ENCODE measurements at places on chromosomes 6 and 20.

DNA sequence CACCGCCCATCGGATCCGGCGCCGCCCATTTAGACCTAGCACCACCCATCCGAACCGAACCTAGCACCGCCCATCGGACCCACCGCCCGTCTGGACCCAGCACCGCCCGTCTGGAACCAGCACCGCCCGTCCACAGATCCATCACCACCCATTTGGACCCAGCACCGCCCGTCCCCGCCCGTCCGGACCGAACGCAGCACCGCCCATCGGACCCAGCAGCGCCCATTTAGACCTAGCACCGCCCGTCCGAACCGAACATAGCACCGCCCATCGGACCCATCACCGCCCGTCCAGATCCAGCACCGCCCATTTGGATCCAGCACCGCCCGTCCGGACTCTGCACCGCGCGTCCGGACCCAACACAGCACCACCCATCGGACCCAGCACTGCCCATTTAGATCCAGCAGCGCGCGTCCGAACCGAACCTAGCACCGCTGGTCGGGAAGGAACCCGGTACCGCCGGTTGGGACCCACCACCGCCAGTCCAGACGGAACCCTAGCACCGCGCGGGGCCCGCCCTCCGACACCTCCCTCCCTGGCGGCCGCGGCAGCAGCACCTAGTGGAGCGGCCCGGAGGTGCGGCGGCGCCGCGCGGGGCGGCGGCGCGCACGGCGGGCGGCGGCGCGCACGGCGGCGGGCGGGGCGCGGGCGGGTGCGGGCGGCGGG lies 348 bp upstream of the AFDN start:
- DNase-seq = peak; percentile 37

GRCh38 chr6:43444582-43444981 lies 10.8 kb downstream of the DLK2 start:
- DNase-seq = no peak

DNA sequence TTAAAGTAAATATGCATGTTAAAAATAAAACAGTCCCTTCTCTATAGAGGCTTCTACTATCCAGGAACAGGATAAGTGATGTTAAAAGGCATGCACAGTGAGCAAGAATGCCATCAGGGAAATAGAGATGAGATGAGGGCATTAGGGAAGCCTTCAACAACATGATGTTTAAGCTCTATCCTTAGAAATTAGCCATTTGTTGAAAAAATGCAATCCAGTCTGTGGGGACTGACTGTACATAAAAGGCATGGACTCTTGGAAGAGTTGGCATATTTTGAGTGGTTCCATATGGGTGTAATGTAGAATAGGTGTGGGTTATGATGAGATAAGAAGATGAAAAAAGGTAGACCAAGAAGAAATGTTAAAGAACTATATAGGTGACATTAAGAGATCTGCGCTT lies 5.8 kb downstream of the KIAA0319 start:
- DNase-seq = no peak

- DNase-seq = no peak
Measured at GRCh38 chr6:84770521-84770920, 6.1 kb upstream of the TBX18 start.

- no peak for DNase-seq
Measured at GRCh38 chr20:61957961-61958715, 107.5 kb downstream of the TAF4 start.

- DNase-seq = no peak
Measured at GRCh38 chr6:1297746-1298145, 14.2 kb upstream of the FOXQ1 start.

DNA sequence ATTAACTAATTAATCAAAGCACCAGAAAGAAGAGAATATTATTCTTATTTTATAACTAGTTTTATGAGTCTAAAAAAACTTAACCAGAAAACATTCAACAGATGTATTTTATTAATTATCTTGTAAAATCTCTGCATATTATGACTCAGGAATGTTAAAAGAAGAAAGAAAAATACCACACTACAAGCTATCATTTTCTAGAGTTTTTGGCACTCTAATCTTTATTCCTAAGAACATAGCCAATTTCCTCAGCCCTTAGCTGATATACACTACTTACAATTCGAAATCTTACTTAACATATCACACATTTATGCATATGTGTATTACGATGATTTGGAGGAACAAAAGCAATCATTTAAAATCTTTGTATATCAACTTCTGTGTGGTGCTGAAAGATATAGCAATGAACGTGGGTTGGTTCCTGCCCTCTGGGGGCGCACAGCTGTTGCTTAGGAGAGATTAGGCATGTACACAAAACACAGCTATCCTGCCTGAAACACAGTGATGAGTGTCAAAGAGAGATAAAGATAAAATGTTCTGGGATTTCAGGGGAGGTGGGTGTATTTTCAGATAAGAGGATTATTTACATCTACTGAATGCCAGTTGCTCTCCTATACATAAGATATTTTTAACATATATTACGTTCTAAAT lies 404.5 kb downstream of the SYNE1 start:
- no peak for DNase-seq

DNA sequence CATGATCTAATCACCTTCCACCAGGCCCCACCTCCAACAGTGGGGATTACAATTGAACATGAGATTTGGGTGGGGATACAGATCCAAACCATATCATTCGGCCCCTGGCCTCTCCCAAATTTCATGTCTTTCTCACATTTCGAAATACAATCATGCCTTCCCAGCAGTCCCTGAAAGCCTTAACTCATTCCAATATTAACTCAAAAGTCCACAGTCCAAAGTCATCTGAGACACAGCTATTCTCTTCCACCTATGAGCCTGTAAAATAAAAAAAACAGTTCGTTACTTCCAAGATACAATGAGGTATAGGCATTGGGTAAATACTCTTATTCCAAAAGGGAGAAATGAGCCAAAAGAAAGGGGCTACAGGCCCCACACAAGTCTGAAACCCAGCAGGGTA lies 222.6 kb downstream of the SOD2 start:
- no peak for DNase-seq

GRCh38 chr6:146851837-146852236 lies 253.1 kb downstream of the ADGB start:
- no peak for DNase-seq

DNA sequence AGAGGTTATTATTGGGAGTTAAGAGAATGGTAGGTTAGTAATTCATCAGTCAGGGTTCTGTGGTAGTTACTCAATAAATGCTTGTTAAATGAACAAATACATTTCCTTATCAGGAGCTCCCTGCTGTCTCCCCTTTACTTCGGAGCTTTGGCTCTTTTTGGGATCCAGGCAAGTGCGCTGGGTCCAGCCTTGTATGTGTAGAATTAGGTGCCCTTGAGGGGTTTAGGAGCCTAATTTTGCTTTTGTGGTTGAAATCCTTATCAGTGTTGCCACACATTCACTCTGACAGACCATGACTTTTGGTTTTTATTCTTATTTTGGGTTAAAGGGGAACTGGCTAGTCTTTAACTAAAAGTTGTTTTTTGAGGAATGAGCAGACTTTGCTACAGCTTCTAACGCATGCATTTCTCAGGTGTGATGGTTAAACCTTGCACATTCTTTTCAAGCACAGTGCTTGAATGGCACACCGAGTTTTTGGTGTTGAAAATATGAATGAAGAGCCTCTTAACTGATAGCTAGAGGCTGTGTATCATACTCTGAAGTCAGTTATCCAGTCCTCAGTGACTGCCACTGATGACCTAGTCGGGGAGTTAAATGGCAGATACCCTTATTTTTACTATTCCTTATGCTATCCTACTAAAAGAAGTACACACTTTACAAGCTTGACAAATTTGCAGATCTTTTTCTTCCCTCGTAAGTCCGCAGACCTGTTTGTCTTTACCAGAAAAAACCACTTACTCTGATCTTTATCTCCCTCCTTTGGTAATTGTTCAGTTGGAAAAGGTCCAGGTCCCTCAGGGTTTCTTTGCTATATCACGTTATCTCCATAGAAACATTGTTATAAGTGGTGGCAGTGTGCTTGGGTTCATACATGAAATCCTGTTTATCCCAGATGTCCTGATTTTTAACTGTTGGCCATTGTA lies 50.7 kb upstream of the PLCG1 start:
- DNase-seq = peak; percentile 80

- DNase-seq = no peak
Measured at GRCh38 chr6:158037771-158038170, 56.1 kb downstream of the SYNJ2 start.

GRCh38 chr20:38892091-38892981 lies 33.9 kb upstream of the FAM83D start:
- DNase-seq = no peak

- DNase-seq = no peak
Measured at GRCh38 chr6:46056906-46057529, 41.4 kb upstream of the CLIC5 start.

GRCh38 chr6:135937106-135937505 lies 85.6 kb downstream of the PDE7B start:
- DNase-seq = no peak

- no peak for DNase-seq
Measured at GRCh38 chr6:155054491-155055250, 59.6 kb downstream of the TIAM2 start.

GRCh38 chr6:108673602-108674001 lies 112.9 kb downstream of the FOXO3 start:
- no peak for DNase-seq

- peak; percentile 85 for DNase-seq
Measured at GRCh38 chr6:44237021-44237812, 9.7 kb upstream of the HSP90AB1 start.

GRCh38 chr20:43183536-43184070 lies 6.1 kb downstream of the PTPRT start:
- DNase-seq = no peak

- DNase-seq = peak; percentile 18
Measured at GRCh38 chr6:134723081-134723871, 226.6 kb downstream of the ALDH8A1 start.

DNA sequence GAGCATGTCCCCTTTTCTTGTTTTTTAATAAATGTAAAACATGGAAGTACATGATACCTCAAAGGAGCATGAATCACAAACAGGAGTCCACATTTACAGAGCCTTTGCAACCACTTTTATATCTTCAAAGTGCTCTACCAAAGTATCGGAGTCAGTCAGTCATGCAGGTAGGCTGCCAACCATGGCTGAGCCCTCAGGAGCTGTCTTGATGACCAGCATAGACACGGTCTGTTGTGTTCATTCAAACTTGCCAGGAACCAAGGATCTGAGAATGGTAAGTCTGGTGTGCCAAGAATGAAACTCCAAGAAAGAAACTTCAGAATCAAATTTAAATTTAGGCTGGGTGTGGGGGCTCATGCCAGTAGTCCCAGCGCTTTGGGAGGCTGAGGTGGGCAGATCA lies 111.5 kb downstream of the SLC16A10 start:
- DNase-seq = no peak

- no peak for DNase-seq
Measured at GRCh38 chr6:42120895-42121865, 21.2 kb downstream of the C6orf132 start.

DNA sequence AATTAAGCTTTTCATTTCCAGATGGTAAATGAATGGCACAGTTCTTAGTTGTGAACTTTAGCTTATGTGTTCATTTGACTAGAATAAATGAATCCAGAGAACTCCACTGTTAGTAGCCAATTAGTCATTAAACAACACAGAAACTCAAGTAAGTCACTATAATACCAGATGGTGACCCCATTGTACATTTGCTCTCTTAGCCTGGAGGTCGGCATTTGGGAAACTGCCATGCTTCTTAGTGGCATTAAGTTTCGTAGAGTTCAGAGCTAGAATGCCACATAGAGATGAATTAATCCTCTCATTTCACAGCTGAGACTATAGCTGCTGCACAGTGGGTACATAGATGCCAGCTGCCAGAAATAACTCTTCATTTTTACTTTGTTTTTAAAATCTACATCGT lies 10.8 kb upstream of the DTNBP1 start:
- no peak for DNase-seq

DNA sequence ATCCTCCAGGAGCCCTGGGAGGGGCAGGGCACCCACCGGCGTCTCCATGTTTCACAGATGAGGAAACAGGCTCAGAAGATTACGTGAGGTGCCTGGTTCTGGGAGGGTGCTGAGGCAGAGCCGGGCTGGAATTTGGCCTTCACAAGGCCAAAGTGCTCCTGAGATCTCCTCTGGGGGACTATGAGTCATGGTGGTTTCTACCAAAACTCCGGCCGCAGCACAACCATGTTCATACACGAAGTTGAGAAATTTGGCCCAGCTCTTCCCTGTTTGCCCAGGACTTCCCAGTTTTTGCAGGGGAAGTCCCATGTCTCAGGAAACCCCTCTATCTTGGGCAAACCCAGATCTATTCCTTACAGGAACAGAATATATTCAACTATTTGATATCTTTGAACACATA lies 172.9 kb upstream of the CDYL start:
- no peak for DNase-seq

DNA sequence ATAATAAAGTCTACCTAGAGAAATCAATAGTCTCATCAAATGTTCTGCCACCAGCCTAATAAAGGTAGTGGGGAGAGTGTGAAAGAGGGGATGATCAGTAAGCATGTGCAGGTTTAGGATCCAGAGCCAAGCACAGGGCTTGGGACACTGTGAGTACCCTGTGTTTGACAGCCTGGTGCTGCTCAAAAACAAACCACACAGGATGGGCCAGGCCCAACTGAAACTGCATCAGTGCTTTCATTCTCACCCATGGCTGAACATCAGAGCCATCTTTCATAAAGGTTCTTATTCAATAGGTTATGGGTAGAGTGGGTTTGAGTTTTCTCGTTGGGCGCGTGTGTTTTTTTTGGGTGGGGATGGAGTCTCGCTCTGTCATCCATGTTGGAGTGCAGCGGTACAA lies 87.3 kb upstream of the NHSL1 start:
- DNase-seq = no peak

- no peak for DNase-seq
Measured at GRCh38 chr6:36350082-36350481, 13.4 kb upstream of the BNIP5 start.

DNA sequence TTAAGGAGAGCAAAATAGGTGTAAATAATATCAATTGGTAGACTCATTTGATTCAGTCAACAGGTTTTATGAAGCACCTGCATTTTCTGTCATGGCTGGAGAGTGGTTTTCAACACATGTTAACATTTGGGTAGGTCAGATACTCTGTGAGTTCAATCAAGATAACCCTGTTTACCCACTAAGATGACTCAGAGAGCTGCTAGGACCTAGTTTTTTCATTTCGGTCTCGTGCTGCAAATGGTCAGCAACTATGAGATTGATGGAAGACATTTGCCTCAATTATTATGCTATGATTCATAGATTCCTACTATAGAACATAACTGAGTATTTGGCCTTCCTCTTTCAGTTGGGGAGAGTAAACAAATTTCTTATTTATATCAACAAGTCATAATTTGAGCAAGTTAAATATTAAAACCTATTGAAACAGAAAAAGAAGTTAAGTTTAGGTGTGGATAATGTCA lies 391.4 kb upstream of the CITED2 start:
- no peak for DNase-seq

- peak; percentile 22 for DNase-seq
Measured at GRCh38 chr6:111549746-111550145, 55.9 kb downstream of the TRAF3IP2 start.
